ENCODE measurements at places on chromosomes 5 and 9. TPM values are rescaled to one million over a fixed set of nuclear protein-coding genes. Genes with fewer than 3 reads are reported as not detected.

Gene QRFP
- not detected for polyA plus RNA-seq

Gene GOLM1
- polyA plus RNA-seq: 1.9 TPM

Gene SHISAL2B
- polyA plus RNA-seq: not detected

Gene ZCCHC10
- 20.8 TPM for polyA plus RNA-seq

Gene GCNT4
- polyA plus RNA-seq: 0.08 TPM

Gene IL17B
- polyA plus RNA-seq: 0.33 TPM

Gene UGCG
- 10.0 TPM for polyA plus RNA-seq

Gene PCDHGA11
- polyA plus RNA-seq: 5.0 TPM
